ENCODE measurements at places on chromosomes 7 and 10. TPM values are rescaled to one million over a fixed set of nuclear protein-coding genes. Genes with fewer than 3 reads are reported as not detected.

OTUD1 gene
- total RNA-seq: 2.7 TPM

NOLC1 gene
- 111 TPM for total RNA-seq

ACTL6B gene
- 2.4 TPM for total RNA-seq

SH2D4B gene
- total RNA-seq: 0.09 TPM

IGF2BP3 gene
- total RNA-seq: 117 TPM

BICC1 gene
- total RNA-seq: 2.5 TPM

PRXL2A gene
- total RNA-seq: 161 TPM

CALML5 gene
- not detected for total RNA-seq

C10orf105 gene
- total RNA-seq: 0.12 TPM

CPXM2 gene
- total RNA-seq: not detected

MMP21 gene
- not detected for total RNA-seq

GIMAP8 gene
- total RNA-seq: not detected

FAM171A1 gene
- 70.4 TPM for total RNA-seq

JAZF1 gene
- total RNA-seq: 3.6 TPM

FAM25G gene
- not detected for total RNA-seq

FAM180A gene
- not detected for total RNA-seq

OR9A2 gene
- not detected for total RNA-seq

C10orf90 gene
- 0.25 TPM for total RNA-seq

ALDH18A1 gene
- total RNA-seq: 172 TPM

KCND2 gene
- total RNA-seq: 0.59 TPM

POLR1F gene
- 16.3 TPM for total RNA-seq

CPA2 gene
- total RNA-seq: 0.55 TPM

ERLIN1 gene
- total RNA-seq: 36.6 TPM

TMEM26 gene
- total RNA-seq: 0.05 TPM

ANXA8 gene
- not detected for total RNA-seq

CWF19L1 gene
- 29.2 TPM for total RNA-seq

TSPAN15 gene
- 11.5 TPM for total RNA-seq

PLXNA4 gene
- 21.7 TPM for total RNA-seq

Data from neural crest cell (in vitro differentiated cells).